ENCODE measurements at places on chromosomes 7 and 10.

- peaks cover 6% of the 10 kb centered on the region for H3K4me1 ChIP-seq
- H3K27me3 ChIP-seq = peaks cover 40% of the 10 kb centered on the region
- no peaks in the 10 kb centered on the region for H3K36me3 ChIP-seq
- no peak overlapping the region for H3K4me3 ChIP-seq
- no peak overlapping the region for H3K27ac ChIP-seq
Observed at GRCh38 chr7:128131115-128131514, 99.9 kb upstream of the LRRC4 start.

- no peaks in the 10 kb centered on the region for H3K4me1 ChIP-seq
- no peaks in the 10 kb centered on the region for H3K36me3 ChIP-seq
- H3K4me3 ChIP-seq = no peak overlapping the region
- no peak for DNase-seq
Observed at GRCh38 chr10:54576541-54576940, 224.5 kb downstream of the PCDH15 start.

- no peak overlapping the region for H3K4me3 ChIP-seq
- no peaks in the 10 kb centered on the region for H3K4me1 ChIP-seq
- H3K36me3 ChIP-seq = no peaks in the 10 kb centered on the region
- no peak overlapping the region for H3K27ac ChIP-seq
- DNase-seq = no peak
Observed at GRCh38 chr10:132972149-132972985, 30.0 kb upstream of the CFAP46 start.

- no peak overlapping the region for H3K27ac ChIP-seq
- DNase-seq = no peak
- no peak overlapping the region for H3K4me3 ChIP-seq
- H3K4me1 ChIP-seq = no peaks in the 10 kb centered on the region
Observed at GRCh38 chr7:110852156-110852940, 238.6 kb upstream of the LRRN3 start.

DNA sequence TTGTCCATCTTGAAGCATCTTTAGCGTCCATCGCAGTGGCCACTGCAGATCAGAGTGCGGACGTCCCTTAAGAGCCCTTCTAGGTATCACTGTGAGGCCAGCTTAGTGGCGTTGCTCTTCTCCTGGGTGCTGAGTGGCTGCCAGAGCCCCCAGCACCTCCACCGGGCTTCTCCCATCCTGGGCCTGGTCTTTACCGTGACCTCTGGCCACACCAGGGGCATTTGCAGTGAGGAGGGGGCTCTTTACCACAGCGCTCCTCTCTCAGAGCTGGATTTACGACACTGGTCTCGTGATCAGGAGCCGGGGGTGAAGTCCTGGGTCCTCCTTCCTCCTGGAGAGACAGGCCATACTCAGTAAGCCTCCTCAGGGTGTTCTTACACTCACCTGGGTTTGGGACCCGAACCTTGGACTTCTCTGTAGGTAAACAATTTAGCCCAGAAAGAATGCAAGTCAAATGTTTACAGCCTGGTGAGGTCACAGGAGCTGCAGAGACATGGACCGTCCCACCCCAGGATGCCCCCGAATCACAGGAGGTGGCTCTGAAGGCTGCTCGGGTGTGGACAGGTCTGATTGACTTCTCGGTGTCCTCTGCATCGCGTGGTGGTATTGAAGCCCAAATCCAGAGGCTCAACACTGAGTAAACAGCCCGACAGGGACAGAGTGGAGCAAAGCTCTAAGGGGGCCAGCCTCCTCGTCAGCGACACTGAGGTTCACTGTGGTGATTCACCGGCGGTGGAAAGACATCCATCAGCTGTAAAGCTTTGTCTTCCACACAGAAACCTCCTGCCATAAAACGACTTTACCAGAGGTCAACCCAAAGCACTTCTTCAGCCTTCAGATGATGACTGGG lies 33.0 kb downstream of the JAKMIP3 start:
- peaks cover 8% of the 10 kb centered on the region for H3K4me1 ChIP-seq
- H3K4me3 ChIP-seq = no peak overlapping the region
- H3K36me3 ChIP-seq = no peaks in the 10 kb centered on the region

DNA sequence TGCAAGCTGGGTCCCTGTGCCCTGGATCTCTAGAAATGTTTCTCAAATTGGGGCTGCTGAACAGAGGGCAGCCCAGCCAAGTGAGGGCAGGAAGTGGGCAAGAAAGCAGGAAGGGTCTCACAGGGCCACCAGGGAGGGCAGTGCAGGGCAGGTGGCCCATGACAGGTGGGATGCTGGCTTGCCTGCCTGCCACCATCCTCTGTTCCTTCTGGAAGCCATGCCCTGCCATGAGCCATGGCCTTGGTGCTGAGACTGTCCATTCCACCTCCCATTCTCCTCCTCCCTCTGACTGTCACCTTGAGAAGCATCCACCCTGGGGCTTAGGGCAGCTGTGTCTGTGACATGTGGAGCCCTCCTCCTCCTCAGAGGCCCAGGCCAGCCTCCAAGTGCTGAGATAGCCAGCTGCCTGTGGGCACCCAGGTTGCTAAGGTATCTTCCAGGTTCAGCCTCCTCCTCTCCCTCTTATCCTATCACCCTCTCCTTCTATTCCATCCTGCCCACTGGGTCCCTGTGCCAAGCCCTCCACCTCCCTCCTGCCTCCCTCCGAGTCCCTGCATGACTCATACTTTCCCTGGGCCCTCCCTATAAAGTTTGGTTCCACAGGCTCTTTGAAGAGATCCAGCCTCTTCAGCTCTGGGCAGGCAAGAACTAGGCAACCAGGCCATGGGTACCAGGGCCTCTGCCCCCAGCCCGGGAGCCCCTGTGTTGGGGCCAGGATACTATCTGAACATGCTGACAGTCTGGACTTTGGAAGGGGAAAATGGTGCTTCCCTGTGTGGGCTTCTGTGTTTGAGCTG lies 1.3 kb downstream of the VSIR start:
- H3K36me3 ChIP-seq = peaks cover 40% of the 10 kb centered on the region
- peaks cover 66% of the 10 kb centered on the region for H3K4me1 ChIP-seq
- peak overlapping the region; percentile 91 for H3K27ac ChIP-seq
- H3K27me3 ChIP-seq = no peaks in the 10 kb centered on the region
- peak; percentile 42 for DNase-seq
- peak overlapping the region; percentile 94 for H3K4me3 ChIP-seq

DNA sequence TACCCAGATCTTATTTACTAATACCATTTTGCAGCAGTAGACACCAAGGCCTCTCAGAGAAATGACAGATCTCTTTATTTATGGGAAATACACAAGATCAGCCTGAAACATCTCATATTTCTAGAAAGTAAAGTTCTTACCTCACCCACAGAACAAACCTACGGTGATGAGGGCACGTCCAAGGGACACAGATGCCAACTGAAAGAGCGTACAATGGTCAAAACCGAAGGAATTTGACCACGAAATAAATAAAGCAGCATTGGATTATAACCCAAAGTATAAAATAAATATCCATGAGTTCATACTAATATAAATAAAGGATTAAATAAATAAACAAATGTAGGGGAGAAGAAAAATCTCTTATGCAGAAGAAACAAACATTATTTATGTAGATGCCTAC lies 747.0 kb downstream of the TNS3 start:
- H3K27ac ChIP-seq = no peak overlapping the region
- H3K36me3 ChIP-seq = no peaks in the 10 kb centered on the region
- no peaks in the 10 kb centered on the region for H3K27me3 ChIP-seq
- no peak for DNase-seq
- no peaks in the 10 kb centered on the region for H3K4me1 ChIP-seq

DNA sequence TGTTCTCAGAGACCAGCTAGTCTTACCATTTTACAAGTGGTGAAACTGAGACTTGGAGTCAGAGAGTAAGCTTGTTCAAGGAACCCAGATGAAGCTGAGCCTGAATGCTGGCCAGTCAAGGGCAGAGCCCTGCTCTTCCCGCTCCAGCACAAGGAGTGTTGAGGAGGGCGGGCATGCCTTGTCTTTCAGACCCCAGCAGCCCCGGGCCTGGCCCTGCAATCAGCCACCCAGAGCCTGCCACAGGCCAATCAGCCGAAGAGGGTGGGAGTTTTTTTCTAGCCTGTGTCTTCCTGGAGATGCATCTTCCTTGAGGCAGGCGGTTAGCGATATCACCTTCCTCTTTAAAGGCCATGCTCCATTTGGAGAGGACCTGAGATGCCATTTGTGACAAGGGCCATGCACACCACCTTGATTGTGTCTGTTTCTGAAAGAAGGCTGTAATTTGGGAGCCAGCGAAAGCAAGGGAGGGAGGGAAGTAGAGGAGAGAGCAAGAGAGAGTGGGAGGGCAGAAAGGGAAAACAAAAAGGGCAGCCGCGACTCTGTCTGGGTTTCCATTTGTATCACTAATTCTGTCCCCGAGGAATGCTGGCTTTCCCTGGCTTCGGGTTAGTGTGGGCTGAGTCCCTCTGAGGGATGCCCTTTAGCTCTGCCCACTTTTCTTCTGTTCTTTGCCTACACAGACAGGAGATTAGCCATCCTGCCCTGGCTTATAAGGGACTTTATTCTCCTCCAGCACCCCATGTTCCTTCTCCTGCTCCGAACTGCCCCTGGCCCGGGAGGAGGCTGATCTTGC lies 8.0 kb downstream of the CDH23 start:
- H3K27ac ChIP-seq = no peak overlapping the region
- no peaks in the 10 kb centered on the region for H3K4me1 ChIP-seq
- DNase-seq = no peak
- peaks cover 14% of the 10 kb centered on the region for H3K27me3 ChIP-seq

DNA sequence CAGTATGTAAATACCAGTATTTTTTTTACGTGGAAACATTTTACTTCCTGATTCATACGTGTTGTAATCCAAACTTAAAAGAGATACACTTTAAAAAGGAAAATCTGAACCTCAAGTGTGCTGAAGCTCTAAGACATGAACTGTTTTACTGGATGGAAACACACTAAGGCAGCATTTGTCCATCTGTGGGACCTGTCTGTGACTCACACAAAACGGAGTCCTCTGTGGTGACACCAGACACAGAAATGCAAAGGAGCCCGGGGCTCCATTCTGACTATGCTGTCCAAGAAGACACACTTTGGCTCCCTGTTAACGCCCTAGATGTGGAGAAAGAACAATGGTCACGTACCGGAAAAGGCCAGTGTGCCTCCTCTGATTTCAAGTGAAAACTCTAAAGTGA lies 23.9 kb downstream of the RNF133 start:
- DNase-seq = no peak
- no peaks in the 10 kb centered on the region for H3K4me1 ChIP-seq
- H3K4me3 ChIP-seq = no peak overlapping the region

- H3K27ac ChIP-seq = no peak overlapping the region
- peaks cover 8% of the 10 kb centered on the region for H3K4me1 ChIP-seq
- no peak for DNase-seq
- no peaks in the 10 kb centered on the region for H3K36me3 ChIP-seq
- no peaks in the 10 kb centered on the region for H3K27me3 ChIP-seq
Observed at GRCh38 chr10:78319371-78319770, 285.7 kb downstream of the RPS24 start.

DNA sequence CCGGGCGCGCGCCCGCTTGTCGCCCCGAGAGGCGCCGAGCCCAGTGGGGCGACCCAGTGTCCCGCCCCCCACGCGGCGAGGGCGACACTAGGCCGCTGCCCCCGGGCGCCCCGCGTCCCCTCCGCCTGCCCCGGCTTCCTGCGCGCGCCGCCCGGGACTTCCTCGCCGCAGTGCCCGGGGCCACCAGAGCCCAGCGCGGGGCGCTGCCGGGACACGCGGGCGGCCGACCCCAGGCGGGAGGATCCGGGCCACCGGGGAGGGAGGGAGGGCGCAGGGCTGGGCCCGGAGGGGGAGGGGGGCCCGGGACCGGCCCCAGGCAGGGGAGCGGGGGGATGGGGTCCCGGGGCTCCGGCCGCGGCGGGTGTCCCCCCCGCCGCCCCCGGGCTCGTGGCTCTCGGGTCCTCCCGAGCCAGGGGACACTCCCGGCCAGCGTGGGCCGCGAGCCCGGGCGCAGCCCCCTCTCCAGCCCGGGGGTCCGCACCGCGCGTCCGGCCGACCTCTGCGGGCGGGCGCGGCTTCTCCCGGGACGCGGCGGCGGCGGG lies 435 bp upstream of the PWWP2B start:
- H3K27ac ChIP-seq = no peak overlapping the region
- H3K36me3 ChIP-seq = no peaks in the 10 kb centered on the region

DNA sequence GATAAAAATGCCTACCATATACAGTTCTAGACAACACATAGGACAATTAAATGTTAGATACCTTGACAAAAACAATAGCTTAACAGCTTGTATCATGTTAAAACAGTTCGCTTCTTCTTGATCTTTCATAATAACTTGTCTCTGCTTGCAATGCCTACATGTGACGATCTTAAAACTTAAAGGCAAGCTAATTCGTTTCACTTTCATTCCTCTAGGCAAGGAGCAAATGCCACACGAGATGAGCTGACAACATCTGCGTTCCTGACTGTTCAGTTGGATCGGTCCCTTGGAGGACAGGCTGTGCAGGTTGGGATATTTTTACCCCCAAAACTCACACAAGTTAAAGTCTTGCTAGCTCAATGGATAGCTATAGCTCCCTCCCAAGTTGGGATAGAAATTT lies 51.6 kb upstream of the ARL4A start:
- H3K27ac ChIP-seq = peak overlapping the region; percentile 61
- DNase-seq = no peak
- H3K36me3 ChIP-seq = no peaks in the 10 kb centered on the region

DNA sequence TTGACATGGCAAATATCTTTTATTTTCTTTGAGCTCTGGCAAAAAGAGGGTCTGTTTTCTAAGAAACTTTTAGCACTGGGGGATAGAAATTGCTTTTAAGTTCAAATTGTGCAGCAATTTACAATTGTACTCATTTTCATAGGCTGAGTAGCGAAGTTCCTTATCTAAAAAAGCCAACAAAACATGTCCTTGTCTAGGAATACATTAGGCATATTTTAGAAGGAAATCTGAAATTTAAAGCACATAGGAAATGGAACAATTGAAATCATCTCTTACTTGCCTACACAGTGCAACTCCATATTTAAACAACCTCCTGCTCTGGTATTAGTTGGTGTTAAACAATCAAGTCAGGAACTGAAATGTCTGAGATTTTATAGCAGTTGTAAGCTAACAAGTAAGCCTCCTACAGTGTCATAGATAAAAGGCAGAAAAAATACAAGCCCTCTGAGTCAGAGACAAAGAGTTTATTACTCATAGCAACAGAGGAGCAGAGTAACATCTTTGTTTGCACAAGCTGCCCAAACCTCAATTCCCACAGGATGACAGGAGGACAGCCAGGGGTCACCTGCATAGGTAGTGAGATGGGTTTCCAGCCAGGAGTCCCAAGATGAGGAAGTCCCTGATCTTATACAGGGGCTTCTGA lies 280.2 kb upstream of the HGF start:
- no peak overlapping the region for H3K27ac ChIP-seq
- no peak overlapping the region for H3K4me3 ChIP-seq
- no peaks in the 10 kb centered on the region for H3K27me3 ChIP-seq
- no peaks in the 10 kb centered on the region for H3K4me1 ChIP-seq
- no peaks in the 10 kb centered on the region for H3K36me3 ChIP-seq
